Mammary epithelial cell (primary cell): ENCODE measurements at places on chromosomes 16 and 17.

DNA sequence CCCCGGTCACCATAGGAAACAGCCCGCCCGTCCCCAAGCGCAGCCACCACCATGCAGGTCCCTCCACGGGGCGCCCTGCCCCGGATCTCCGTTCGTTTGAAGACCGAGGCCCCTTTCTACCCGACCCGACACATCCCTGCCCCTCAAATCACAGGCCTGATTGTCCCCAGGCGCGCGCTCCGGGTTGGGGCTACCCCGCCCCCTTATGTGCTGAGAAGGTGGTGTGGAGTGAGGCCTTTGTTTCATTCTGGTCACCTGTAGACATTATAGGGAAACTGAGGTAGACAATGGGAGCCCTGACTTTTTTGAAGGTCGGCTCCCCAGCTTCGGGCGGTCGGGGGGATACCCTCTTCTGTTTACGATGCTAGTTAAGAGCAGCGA is 763 bp upstream of the ACTG1 start:
- DNase-seq, result peak; percentile 69

- DNase-seq, result peak; percentile 73
Measured at GRCh38 chr17:66301864-66302741, at the start of gene PRKCA. PRKCA (plus strand) TSS chr17:66302613.

GRCh38 chr16:87713451-87714229 is 52.1 kb downstream of the KLHDC4 start:
- no peak for DNase-seq

DNA sequence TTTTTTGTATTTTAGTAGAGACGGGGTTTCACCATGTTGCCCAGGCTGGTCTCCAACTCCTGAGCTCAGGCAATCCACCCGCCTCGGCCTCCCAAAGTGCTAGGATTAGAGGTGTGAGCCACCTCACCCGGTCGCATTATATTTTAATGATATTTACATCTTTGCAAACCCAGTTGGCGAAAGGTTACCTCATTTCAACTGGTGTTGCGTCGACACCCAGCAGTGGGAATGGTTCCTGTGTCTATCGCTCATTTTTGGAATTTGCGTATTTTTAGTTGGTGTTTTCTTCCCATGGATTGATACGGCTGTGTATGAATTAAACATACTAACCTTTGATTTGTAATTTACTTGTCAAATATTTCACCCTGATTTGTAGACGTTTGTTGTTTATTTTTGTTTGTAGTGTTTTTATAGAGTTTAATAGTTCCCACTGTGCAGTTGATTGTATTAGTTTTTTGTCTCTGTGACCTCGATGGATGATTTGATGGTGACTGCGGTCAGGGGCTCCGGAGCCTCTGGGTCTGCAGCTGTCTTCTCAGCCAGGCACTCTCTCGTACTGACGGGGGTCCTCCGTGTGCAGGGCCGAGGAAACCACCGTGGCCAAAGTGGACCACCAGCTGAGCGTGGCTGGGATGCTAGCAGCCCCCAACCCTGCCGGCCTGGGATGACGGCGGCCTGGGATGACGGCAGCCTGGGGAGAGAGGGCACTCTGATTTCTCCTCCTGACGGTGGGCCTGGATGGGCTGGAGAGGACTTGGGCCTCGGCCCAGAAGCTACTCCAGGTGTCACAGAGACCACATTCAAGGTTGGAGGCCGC is 4.0 kb downstream of the CD7 start:
- no peak for DNase-seq

DNA sequence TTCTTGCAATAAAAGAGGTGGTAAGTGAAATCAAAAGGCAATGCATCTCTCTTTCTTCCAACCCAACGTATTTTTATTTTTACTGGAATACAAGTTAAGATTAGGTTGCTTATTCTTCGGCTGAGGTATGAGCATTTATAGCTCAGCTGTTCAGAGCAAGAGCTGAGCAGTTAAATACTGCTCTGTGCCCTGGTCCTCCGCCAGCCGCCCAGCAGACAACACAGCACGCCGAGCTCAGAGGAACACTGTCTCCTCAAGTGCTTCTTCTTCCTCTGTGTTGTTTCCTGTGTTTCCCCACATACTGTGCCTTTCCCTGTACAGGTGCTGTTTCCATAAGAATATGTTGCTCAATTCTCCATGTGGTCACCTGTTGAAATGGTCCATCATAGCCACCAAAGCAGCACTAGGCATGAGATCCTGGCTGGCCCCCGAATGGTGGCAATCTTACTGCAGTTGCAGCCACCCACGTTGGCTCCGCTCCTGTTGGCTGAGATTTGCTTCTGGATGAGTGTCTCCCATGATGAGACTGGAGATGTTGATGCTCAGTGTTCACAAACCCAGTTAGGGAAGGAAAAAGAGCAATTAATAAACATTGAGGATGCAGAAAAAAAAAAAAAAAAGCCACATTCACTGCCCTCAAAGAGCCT is 515.3 kb downstream of the GRIN2A start:
- no peak for DNase-seq

- DNase-seq, result no peak
Measured at GRCh38 chr17:17384291-17384615, 81.1 kb downstream of the NT5M start.
